Thymus (tissue), 14 donors: ENCODE measurements at places on chromosomes 3 and 15. TPM values are rescaled to one million over a fixed set of nuclear protein-coding genes. Genes with fewer than 3 reads are reported as not detected.

Gene LEO1
- polyA plus RNA-seq = 12.5 TPM

Gene CCPG1
- 28.9 TPM for polyA plus RNA-seq

Gene LRRC2
- polyA plus RNA-seq = 2.4 TPM

Gene RARRES1
- polyA plus RNA-seq = 7.3 TPM

Gene SLC28A1
- polyA plus RNA-seq = 0.18 TPM

Gene SHC4
- 0.64 TPM for polyA plus RNA-seq

Gene CAND2
- 1.4 TPM for polyA plus RNA-seq

Gene BUB1B
- polyA plus RNA-seq = 7.3 TPM

Gene KNL1
- polyA plus RNA-seq = 2.4 TPM

Gene ZNF619
- 1.3 TPM for polyA plus RNA-seq

Gene TMEM266
- 1.2 TPM for polyA plus RNA-seq

Gene CRYGS
- 21.0 TPM for polyA plus RNA-seq

Gene ACTRT3
- 1.5 TPM for polyA plus RNA-seq

Gene CHRM5
- polyA plus RNA-seq = 0.16 TPM

Gene THPO
- polyA plus RNA-seq = 0.21 TPM

Gene MOBP
- polyA plus RNA-seq = 0.16 TPM

Gene HIGD2B
- polyA plus RNA-seq = 0.02 TPM

Gene STRIT1
- 0.32 TPM for polyA plus RNA-seq

Gene PRR23C
- not detected for polyA plus RNA-seq

Gene TEX55
- polyA plus RNA-seq = not detected

Gene PRC1
- 18.7 TPM for polyA plus RNA-seq

Gene KNG1
- 0.30 TPM for polyA plus RNA-seq

Gene NR2E3
- polyA plus RNA-seq = 0.05 TPM

Gene DYNLT2B
- polyA plus RNA-seq = 41.0 TPM
